ACHN (cell line): ENCODE measurements at places on chromosomes 2 and 18.

- DNase-seq, result no peak
Measured at GRCh38 chr2:102253753-102254150, 57.6 kb upstream of the IL1RL1 start.

DNA sequence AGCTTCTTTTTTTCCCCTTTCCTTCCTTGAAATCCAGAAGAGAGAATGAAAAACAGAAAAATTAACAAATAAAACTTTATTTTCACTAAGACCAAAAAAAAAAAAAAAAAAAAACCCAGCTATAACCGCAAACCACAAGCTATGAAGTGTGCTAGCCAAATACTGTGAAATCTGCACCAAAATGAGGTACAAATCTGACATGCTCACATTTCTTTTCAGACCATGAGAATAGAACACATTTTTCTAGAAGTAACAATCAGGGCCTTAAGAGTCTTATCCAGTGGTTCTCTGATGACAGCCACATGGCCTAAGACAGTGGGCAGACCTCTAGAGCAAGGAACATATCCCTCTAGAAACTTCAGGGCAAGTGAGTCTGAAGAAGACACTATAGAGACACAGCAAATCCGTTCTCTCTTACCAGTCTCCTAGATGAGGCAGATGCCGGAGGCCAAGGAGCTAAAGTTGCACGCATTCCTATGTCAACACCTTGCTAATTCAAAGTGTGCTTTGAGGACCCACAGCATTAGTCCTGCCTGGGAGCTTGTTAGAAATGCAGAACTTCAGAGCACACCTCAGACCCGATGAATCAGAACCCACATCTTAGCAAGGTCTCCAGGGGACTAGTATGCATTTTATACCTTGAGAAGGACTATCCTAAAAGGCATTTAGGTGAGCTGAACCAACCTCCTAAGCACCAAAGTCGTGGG lies 317.1 kb downstream of the MYCN start:
- DNase-seq, result no peak

GRCh38 chr2:236706803-236707202 lies 137.2 kb downstream of the ACKR3 start:
- no peak for DNase-seq

GRCh38 chr18:48392268-48392667 lies 16.9 kb downstream of the ZBTB7C start:
- no peak for DNase-seq

- DNase-seq, result no peak
Measured at GRCh38 chr2:59746291-59746690, 807.2 kb downstream of the BCL11A start.

DNA sequence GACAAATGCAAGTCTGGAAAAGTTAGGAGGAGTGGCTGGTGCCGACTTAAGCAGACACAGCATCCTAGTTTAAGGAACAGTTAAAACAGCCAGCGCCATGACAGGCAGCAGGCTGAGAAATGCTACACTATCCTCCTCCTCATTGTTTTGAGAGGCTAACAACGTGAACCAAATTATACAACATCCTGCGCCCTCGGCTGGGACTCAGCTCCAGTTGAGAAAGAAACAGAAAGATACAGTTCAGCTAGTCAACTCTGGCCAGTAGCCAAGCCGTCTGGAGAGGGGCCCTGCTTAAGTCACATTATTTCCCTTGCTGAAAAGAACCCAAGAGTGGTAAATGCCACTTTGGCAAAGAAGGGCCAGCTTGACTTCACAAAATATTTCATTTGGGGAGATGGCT lies 90.2 kb downstream of the BCL11A start:
- DNase-seq, result no peak

- no peak for DNase-seq
Measured at GRCh38 chr2:127448526-127448925, 30.3 kb downstream of the PROC start.

GRCh38 chr2:217250013-217250524 lies 390.2 kb upstream of the TNP1 start:
- DNase-seq, result no peak

GRCh38 chr2:1860931-1861330 lies 116.6 kb upstream of the PXDN start:
- DNase-seq, result no peak

DNA sequence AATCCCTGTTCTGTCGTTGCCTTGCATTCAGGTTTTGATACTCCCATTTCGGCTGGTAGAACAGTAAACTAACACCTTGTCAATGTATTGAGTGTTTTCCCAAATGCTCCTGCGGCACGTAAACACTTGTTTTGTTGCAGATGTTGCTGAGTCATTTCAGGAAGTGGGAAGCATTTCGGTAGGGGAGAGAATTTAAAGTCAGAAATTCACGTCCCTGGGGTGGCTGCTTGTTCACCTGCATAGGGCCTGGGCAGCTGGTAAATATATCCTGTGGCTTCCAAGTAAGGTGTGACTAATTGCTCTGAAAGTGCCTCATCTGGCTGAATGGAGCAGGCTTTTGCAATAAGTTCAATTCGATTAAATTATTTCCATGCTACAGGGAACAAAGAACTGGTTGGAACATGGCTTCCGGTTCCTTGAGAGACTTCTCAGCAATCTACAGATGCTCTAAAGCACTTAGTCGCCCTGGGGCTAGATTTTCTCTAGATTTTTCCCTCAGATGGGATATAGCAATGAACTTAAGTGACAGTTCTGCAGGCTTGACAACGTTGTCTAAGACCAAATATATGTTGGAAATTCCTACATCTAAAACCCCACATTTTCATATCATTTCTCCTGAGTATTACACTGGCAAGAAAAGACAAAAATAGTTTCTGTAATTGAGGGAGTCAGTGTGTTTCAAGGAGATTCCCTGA lies 5.2 kb downstream of the GALR1 start:
- no peak for DNase-seq
